Trophoblast cell (in vitro differentiated cells and primary cell): ENCODE measurements at places on chromosomes 6 and 20.

GRCh38 chr20:45034436-45034835, 66.5 kb downstream of the KCNS1 start:
- H3K4me3 ChIP-seq = no peak overlapping the region
- no peaks in the 10 kb centered on the region for H3K4me1 ChIP-seq
- no peak overlapping the region for H3K27ac ChIP-seq
- H3K36me3 ChIP-seq = peaks cover 3% of the 10 kb centered on the region
- DNase-seq = no peak
- H3K27me3 ChIP-seq = no peaks in the 10 kb centered on the region

- no peak overlapping the region for H3K27ac ChIP-seq
- H3K27me3 ChIP-seq = no peaks in the 10 kb centered on the region
- peaks cover 30% of the 10 kb centered on the region for H3K36me3 ChIP-seq
- H3K4me3 ChIP-seq = no peak overlapping the region
Measured at GRCh38 chr20:49541733-49542513, 26.0 kb downstream of the PTGIS start.

GRCh38 chr6:106974999-106975737, 639 bp upstream of the CD24 start:
- no peaks in the 10 kb centered on the region for H3K27me3 ChIP-seq
- H3K4me1 ChIP-seq = peaks cover 3% of the 10 kb centered on the region
- peak overlapping the region; percentile 84 for H3K4me3 ChIP-seq
- peak; percentile 80 for DNase-seq
- peaks cover 5% of the 10 kb centered on the region for H3K36me3 ChIP-seq

- H3K4me1 ChIP-seq = no peaks in the 10 kb centered on the region
- no peaks in the 10 kb centered on the region for H3K36me3 ChIP-seq
- DNase-seq = no peak
- no peaks in the 10 kb centered on the region for H3K27me3 ChIP-seq
- no peak overlapping the region for H3K4me3 ChIP-seq
- no peak overlapping the region for H3K27ac ChIP-seq
Measured at GRCh38 chr20:19609642-19610223, 148.3 kb upstream of the RIN2 start.

DNA sequence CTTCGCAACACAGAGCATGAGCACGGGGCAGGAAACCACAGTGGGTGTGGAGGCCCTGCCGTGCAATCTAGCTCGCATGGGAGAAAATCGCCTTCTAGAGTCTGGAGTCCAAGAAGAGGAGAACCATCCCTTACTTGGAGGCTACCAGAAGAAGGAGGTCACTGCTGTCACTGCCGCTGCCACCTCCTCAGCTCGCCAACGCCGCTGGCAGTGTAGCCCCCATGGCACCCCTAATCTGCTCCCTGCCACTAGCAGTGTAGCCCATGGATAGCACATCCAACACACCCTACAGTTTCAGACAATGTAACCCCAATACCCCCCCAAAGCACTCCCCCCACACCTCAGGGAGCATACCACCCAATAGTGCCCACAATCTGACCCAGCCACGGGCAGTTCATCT, 438.0 kb upstream of the ZNF337 start:
- H3K27ac ChIP-seq = no peak overlapping the region
- no peak for DNase-seq
- no peaks in the 10 kb centered on the region for H3K36me3 ChIP-seq
- no peak overlapping the region for H3K4me3 ChIP-seq
- H3K27me3 ChIP-seq = no peaks in the 10 kb centered on the region

- DNase-seq = no peak
- peaks cover 2% of the 10 kb centered on the region for H3K4me1 ChIP-seq
- H3K27me3 ChIP-seq = no peaks in the 10 kb centered on the region
- H3K36me3 ChIP-seq = no peaks in the 10 kb centered on the region
- H3K4me3 ChIP-seq = no peak overlapping the region
Measured at GRCh38 chr6:4174042-4174441, 38.7 kb upstream of the ECI2 start.

- H3K27ac ChIP-seq = peak overlapping the region; percentile 38
- DNase-seq = no peak
- peak overlapping the region; percentile 85 for H3K4me3 ChIP-seq
- peaks cover 6% of the 10 kb centered on the region for H3K4me1 ChIP-seq
- H3K36me3 ChIP-seq = no peaks in the 10 kb centered on the region
Measured at GRCh38 chr6:111872401-111873177, 663 bp downstream of the FYN start.

GRCh38 chr20:34525709-34526416, 9.6 kb downstream of the DYNLRB1 start:
- H3K4me1 ChIP-seq = peaks cover 8% of the 10 kb centered on the region
- peaks cover 32% of the 10 kb centered on the region for H3K36me3 ChIP-seq
- no peaks in the 10 kb centered on the region for H3K27me3 ChIP-seq

GRCh38 chr6:135522965-135523692, 25.6 kb upstream of the AHI1 start:
- H3K4me1 ChIP-seq = no peaks in the 10 kb centered on the region
- no peaks in the 10 kb centered on the region for H3K27me3 ChIP-seq
- DNase-seq = peak; percentile 89
- no peak overlapping the region for H3K4me3 ChIP-seq

DNA sequence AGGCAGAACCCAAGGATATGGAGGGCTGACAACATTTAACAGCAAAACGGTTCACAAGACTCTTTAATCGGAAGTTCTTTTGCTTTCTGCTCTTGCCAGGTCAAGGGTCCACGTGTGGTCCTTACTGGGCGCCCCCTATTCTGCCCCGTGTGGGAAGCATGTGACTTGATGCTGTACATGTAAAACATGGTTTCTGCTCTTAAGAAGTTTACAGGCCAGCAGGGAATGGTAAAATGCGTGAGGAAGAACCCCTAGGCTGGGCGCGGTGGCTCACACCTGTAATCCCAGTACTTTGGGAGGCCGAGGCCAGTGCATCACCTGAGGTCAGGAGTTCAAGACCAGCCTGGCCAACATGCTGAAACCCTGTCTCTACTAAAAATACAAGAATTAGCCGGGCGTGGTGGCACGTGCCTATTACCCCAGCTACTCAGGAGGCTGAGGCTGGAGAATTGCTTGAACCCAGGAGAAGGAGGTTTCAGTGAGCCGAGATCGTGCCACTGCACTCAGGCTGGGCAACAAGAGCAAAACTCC, 19.3 kb downstream of the ZNF217 start:
- H3K4me3 ChIP-seq = no peak overlapping the region
- H3K27me3 ChIP-seq = no peaks in the 10 kb centered on the region
- peaks cover 52% of the 10 kb centered on the region for H3K36me3 ChIP-seq

DNA sequence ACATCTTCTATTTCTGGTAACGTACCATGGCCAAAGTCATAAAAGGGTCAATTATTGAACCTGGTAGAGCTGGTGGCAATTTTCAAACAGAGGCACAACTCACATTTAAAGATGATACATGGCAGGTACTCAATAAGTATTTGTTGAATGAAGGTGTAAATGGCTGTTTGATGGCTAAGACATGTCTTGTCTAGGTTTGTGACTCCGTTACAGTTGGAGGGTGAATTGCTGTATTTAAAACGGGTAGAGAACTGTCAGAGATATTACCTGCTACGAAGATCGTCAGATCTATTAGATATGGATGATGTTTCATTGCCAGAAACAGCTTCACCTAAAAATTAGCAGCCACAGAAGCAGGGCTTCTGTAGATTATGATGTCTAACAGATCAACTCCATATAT, 601.9 kb downstream of the PRKN start:
- H3K4me3 ChIP-seq = no peak overlapping the region
- no peaks in the 10 kb centered on the region for H3K36me3 ChIP-seq
- DNase-seq = no peak
- peaks cover 3% of the 10 kb centered on the region for H3K4me1 ChIP-seq
- H3K27me3 ChIP-seq = no peaks in the 10 kb centered on the region
- no peak overlapping the region for H3K27ac ChIP-seq

DNA sequence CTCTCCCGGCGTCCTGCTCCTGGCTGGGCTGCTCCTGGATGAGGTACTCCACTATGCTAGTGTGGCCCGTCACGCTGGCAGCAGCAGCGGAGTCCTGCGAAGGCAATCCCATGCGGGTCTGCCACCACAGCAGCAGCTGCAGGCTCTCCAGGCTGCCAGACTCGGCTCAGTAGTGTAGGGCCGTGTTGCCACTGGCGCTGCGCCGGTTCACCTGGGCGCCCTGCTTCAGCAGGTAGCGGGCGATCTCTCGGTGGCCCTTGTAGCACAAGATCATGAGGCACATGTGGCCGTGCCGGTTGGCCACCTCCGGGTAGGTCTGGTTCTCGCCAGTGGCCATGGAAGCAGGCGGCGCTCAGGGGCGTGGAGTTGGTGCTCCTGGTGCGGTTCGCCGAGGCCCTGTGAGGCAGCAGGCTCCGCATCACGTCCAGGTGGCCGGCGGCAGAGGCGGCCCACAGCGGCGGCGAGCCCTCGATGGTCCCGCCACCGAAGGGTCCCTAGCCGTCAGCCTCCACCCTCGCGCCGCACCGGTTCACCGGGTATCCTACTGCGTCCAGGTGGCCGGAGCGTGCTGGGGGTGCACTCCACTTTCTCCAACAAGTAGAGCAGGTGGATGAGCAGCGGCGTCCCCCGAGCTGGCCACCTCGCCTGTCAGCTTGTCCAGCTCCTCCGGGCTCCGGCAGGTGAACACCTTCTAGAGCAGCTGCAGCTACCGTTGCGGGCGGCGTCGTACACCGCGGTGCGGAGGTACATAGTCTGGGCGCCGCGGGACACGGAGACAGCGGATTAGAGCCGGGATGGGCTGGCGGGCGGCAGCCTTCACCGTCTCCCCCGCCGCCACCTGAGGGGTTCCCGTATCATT, 19.8 kb downstream of the RFPL4B start:
- H3K27ac ChIP-seq = no peak overlapping the region
- H3K4me3 ChIP-seq = no peak overlapping the region
- no peaks in the 10 kb centered on the region for H3K36me3 ChIP-seq
- peak; percentile 27 for DNase-seq
- no peaks in the 10 kb centered on the region for H3K27me3 ChIP-seq
- no peaks in the 10 kb centered on the region for H3K4me1 ChIP-seq

DNA sequence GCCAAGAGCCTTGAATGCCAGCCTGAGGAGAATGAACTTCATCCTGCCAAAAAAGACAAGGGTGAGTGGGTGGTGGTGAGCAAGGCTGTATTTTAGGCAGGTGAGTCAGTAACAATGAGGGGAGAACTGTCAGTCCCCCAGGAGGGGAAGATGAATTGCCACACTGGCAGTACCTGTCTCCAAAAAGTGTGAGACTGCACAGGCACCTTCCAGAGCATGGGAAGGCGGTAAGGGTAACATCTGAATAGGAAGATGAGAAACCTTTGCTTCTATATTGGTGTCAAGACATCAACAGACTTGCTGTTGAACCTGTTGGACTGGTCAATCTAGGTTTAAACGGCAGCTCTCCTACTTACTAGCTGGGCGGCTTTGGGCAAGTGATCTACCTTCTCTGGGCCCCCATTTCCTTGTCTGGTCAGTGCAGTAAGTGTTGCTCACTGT, 30.9 kb downstream of the STK35 start:
- H3K36me3 ChIP-seq = peaks cover 3% of the 10 kb centered on the region
- H3K4me3 ChIP-seq = no peak overlapping the region
- H3K4me1 ChIP-seq = peaks cover 38% of the 10 kb centered on the region
- no peaks in the 10 kb centered on the region for H3K27me3 ChIP-seq
- peak overlapping the region; percentile 97 for H3K27ac ChIP-seq
